ENCODE measurements at places on chromosomes 5 and 9.

GRCh38 chr5:117794847-117795246 is 1193.5 kb downstream of the DTWD2 start:
- no peak for DNase-seq

DNA sequence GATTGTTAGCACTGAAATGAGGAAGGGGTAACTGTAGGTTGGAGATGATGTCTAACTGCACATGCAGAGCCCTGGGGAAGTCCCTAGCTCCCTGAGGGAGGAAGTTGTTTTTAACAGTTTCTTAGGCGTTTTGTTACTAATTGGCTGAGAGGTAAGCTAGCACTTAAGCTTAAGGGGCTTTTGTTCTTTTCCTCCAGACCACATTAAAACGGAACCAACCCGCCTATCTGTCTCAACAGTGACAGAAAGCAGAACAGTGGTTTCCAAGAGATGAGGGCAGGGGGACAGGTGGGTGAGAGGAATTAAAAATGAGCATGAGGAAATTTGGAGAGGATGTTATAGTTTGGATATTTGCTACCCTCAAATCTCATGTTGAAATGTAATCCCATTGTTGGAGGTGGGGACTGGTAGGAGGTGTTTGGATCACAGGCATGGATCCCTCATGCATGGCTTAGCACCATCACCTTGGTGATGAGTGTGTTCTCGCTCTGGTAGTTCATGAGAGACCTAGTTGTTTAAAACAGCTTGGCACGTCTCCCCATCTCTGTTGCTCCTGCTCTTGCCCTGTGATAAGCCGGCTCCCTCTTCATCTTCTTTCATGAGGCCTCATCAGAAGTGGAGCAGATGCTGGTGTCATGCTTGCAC is 38.9 kb downstream of the LYRM7 start:
- DNase-seq, result no peak

GRCh38 chr5:178637356-178638074 is 10.7 kb upstream of the CLK4 start:
- DNase-seq, result no peak

- DNase-seq, result no peak
Observed at GRCh38 chr5:69530561-69531405, 29.2 kb upstream of the GTF2H2C start.

DNA sequence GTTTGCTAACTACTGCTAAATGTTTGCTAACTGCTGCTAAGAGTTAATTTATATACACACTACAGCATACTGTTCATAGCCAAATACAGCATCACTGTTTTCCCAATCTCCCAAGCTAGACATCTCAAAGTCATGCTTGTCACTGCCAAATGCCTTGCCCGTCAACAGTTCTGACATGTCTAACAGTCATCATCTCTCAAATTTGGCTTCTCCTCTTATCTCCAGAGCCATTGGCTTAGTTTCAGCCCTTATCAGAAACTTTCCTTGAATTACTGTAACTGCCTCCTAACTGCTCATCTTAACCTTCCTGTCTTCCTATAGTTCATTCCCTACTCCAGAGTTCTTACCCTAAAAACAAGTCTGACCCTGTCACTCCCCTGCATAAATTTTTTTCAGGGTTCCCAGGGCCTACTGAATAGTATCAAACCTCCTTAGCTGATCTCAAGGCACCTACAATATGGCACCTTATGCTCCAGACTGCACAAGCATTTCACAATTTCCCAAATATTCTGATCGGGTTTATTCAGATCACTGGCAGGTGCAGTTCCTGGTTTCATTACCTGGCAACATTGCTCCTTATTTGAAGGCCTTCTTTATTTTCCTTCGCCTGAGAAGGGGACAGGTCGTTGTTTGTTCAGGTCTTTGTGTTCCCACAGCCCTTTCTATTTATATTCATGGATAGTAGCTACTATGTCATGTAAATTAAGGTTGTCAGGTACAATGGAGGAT is 55.9 kb upstream of the ANKRD55 start:
- DNase-seq, result peak; percentile 28

DNA sequence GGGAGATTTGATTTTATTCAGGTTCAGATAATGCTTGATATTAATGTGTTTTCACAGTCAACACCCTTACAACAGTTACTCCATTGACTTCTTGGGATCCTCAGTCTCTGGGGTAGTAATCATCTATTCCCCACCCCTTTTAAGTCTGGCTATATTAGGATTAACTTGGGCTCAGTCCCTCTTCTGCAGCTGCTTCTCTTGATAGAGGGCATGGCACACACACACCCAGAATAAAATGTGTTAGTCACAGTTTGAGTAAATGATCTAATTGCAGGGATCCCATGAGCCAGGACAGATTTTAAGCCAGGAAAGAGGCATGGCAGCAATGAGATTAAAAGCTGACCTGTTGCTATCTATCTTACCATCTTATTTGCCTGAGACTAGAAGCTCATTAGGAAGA is 53.7 kb upstream of the VLDLR start:
- DNase-seq, result no peak

DNA sequence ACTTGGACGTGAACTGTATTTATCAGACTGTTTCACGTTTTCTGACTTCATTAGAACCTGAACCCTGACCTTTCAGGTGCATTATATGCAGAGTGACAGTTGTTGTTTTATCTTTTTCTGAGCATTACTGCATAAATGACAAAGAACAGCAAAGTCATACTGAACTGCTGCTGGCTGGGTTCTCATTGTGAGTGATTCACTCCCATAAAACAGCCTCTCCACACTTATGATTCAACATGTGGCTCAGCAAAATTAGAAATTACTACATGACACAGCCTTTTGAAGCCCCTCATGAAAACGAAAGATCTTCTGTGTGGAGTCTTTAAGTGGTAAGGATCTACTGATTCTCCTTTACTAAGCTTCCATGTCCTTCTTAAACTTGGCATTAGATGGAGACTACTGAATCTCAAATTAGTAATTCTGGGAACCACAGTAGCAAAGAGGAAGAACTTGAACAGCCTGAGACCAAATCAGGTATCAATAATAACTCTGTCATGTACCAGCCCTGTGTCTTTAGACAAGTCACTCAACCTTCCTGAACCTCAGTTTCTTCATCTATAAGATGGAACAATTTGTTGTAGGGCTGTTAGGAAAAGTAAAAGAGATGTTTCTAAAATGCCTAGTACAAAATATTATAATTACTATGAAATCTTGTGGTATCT is 172.3 kb upstream of the GNA14 start:
- no peak for DNase-seq

- no peak for DNase-seq
Observed at GRCh38 chr5:89181546-89181945, 298.6 kb upstream of the MEF2C start.

GRCh38 chr5:136399527-136399926 is 34.2 kb upstream of the TRPC7 start:
- DNase-seq, result no peak

- no peak for DNase-seq
Observed at GRCh38 chr9:93134740-93135444, 841 bp upstream of the NINJ1 start.

GRCh38 chr9:137254624-137255447 is at the start of gene NELFB:
Gene NELFB (plus strand): TSS chr9:137255327.
- peak; percentile 97 for DNase-seq

DNA sequence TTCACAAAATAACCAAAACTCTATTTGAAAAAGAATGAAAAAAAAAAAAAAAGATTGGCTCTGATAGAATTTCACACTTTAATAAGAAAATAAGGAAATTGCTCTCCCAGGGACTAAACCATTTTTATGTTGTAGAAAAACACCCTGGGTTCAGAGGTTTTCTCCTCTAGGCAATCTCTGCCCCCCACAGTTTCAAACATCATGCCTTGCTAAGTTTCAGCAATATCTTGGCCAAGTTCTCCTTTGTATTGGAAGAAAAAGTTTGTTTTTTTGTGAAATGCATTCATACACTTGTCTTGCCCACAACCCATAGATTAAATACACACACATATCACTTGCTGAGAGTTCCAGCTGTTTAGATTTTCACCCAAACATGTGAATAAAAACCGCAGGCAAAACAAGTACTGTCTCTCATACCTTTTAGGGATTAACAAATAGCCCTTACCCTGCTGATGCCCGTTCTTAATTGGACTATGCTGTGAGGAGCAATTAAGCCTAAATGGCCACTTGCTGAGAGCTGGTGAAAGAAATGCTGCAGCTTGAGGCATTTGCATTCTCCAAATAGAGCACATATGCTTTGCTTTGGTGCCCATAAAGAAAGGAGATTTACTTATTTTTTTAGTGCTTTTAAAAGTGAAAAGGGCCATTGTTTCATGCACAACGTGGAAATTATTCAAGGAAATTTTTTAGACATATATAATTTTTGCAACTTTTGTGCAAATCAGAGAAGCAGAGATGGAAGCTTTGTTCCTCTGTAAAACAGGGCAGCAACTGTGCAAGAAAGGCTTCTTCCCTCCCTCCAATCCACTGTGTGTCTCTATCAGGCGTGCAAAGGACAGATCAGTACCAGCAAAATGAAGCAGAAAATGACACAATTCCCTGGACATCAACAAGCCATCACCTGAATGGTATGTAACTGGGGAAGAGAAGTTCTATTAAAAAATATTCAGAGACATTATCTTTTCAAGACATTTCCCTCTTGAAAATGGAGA is 262.4 kb upstream of the KIF2A start:
- no peak for DNase-seq
